ENCODE measurements at places on chromosomes 2 and 18.

- no peak for DNase-seq
These were observed 182.9 kb downstream of the IKZF2 start for GRCh38 chr2:212968284-212969081.

DNA sequence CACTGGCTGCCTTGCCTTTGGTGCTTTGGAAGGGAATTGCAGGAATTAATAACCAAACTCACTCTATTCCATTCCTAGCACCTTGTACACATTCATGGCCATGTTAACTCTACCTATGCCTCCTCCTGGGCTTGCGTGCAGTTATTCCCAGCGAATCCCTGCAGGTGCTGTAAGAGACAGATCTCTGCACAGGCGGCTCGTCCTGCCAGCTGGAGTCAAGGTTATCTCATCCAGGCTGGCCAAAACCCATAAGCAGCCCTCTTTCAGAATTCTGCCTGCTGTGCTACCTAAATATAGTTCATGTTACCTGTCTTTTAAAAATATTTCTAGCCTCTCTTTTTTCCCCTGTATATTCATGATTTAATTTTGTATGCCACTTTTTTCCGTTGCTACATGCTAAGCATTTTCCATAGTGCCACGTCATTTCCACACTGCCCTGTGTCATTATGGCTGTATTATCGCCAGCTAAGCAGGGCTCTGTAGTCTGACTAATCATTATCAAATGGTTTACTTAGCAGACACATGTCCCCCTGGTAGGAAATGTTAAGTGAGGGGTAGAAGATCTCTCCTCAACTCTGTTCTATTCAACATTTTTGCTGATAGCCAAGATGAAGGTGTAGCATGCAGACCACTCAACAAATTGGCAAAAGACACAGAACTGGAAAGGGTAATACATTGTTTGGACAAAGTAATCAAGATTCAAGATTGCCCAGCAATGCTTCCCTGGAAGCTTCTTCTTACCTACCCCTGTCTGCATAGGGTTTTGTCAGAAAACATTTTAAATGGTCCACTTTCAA lies 79.7 kb upstream of the TAF1B start:
- DNase-seq: no peak

DNA sequence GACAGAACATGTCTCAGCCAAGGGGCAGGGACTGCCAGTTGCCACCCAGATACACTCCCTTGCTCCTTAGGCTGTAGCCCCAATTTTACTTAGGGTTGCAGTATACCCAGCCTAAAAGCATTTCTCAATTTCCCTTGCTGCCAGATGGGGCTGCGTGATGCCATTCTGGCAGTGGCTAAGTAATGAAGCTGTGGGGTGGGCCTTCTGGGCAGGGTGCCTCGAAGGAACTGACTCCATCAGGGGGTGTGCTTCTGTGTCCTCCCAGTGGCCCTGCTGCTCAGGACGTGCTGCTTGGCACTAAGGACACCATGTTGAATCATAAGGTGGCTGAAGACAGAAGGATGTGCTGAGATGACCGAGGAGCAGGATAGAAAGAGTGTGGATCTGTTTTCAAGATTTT lies 74.2 kb downstream of the VWA3B start:
- no peak for DNase-seq

- DNase-seq: no peak
These were observed 14.8 kb downstream of the EVA1A start for GRCh38 chr2:75545922-75546321.

GRCh38 chr2:62801814-62802523 lies 96.5 kb downstream of the EHBP1 start:
- no peak for DNase-seq

GRCh38 chr18:76687304-76687962 lies 134.9 kb upstream of the ZNF236 start:
- no peak for DNase-seq

- DNase-seq: no peak
These were observed 340.7 kb downstream of the LPIN1 start for GRCh38 chr2:12087175-12087574.

DNA sequence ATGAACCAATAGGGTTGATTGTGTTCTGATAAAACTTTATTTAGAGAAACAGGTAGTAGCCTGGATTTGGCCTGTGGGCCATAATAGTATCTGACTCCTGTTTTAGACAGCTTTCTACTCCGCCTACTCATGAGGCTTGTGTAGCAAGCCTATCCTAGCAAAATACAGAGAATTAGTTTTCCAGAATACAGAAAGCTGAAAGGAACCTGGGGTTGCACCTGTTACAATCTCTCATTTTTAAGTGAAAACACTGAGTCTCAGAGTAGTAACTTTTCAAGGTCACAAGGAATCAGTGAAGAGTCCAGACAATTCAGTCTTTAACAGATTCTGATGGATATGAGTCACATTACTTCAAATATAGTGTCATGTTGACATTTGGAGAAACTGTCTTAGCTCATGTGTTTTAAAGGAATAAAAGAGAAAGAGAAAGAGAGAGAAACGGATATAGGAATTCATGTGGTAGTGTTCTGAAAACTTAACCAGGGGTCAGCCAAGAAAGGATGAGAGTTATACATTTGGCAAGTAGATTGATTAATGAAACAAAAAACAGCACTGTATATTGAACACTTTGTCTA lies 17.0 kb downstream of the ARHGAP28 start:
- DNase-seq: no peak
